ENCODE measurements at places on chromosomes 2 and 18.
A peak's percentile ranks its signal among the peaks of the same experiment; 100 is the strongest.

- DNase-seq: no peak
These were observed 126.9 kb upstream of the PIK3C3 start for GRCh38 chr18:41828137-41828536.

GRCh38 chr2:85130407-85130806 lies 2.8 kb upstream of the TCF7L1 start:
- no peak for DNase-seq

DNA sequence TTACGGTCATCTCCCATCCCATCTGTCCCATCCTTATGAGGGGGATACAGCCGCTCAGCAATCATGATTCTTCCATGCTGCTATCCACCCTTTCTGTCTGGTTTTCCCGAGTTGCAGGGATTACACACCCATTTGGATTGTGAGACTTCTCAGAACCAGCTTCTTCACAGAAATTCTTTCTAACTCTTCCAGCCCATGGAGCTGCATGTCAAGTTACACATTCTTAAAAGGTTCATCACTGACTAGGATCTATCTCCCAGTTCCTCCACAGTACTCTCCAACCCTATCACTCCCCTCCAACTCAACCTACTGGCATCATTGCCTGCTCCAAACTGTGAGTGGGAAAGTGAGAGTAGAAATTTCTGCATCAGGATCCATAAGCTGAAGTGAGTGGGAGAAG lies 558.2 kb upstream of the TNP1 start:
- DNase-seq: no peak

DNA sequence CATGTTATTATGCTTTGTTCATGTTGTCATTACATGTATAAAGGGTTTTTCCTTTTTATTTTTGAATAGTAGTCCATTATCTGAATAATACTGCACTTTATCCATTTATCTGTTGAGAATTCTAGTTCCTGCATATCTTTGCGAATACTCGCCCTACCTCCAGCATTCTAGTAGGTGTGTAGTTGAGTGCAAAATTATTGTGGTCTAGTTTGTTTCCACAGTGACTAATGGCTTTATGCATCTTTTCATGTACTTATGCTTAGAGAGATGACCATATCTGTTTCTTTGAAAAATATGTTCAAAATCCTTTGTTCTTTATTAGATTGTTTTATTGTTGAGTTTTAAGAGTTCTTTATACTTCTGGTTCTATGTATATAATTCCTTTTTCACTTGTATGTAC lies 48.8 kb downstream of the EIF5B start:
- DNase-seq: no peak

DNA sequence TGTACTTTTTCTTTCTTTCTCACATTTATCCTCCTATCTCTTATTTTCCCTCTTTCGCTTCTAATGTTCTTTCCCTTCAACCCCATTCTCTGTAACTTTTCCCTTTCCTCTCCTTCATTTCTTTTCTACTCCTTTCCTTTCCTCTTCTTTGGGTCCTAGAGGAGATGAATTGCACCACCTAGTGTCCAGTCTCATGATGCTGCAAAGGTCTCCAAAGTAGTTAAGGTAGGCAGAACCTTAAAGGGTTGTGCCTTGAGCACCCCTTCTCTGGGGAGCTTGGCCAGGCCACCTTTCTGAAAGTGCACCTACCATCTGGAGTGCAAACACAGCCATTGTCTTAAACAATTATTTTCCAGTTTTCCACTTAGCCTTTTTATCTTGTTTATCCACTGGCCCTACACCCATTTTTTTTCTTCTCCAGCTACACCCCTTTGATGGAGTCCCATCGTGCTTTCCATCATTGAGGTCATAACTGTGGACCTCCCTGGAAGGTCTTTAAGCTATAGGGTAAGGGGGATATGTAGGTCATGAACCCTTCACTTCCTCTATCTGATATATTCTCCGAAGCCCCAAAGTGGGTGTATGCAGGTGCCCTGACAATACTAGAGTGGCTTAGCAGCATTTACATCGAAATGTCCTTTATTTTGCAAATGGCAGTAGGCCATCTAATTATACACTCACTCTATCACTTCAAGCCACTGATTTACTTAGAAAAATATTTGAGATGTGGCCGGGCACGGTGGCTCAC lies 155.9 kb downstream of the ESCO1 start:
- no peak for DNase-seq

DNA sequence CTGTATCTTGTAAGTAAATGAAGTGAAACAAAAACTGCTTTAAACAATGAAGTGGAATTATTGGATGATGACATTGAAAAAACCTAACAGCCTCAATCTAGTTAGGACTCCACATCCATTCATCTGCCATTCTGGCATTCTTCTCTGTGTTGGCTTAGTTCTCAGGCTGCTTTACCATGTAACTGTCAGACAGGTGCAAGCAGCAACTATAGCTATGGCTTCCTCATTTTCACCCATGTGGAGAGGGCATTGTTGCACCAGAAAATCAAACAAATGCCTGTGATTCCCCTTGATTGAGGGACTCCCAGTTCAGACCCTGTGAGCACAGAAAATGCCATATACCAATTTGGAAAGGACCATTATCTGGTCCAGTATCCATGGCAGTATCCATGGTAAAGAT lies 129.5 kb upstream of the NYAP2 start:
- DNase-seq: no peak

- no peak for DNase-seq
These were observed 7.3 kb upstream of the FEZ2 start for GRCh38 chr2:36605273-36605672.

GRCh38 chr2:210503001-210503623 lies 26.6 kb upstream of the LANCL1 start:
- peak; percentile 7 for DNase-seq

- DNase-seq: no peak
These were observed 250.2 kb upstream of the RAB12 start for GRCh38 chr18:8359076-8359475.

GRCh38 chr2:12697617-12698016 lies 19.1 kb upstream of the TRIB2 start:
- DNase-seq: no peak

GRCh38 chr2:218806346-218806978 lies 24.5 kb downstream of the CYP27A1 start:
- no peak for DNase-seq

GRCh38 chr2:190210471-190210870 lies 109.2 kb downstream of the HIBCH start:
- DNase-seq: no peak

DNA sequence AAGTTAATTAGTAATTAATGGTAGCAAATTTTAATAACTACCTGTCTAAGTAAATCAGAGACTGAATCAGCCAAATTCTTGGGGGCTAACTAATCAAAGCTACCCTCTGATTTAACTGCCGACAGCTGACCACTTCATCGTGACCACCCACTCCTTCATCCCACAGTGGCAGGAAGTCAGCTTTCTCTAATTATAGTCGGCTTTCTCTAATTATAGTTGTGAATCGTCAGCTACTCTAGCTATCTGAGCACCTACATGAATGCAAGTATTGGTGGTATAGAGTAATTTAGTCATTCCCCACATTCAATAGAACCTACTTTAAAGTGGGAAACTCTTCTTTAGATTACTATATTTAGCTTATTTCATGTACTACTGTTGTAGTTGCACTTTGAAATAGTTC lies 185.5 kb downstream of the PTGR3 start:
- no peak for DNase-seq

- DNase-seq: peak; percentile 48
These were observed 75.3 kb downstream of the MBD2 start for GRCh38 chr18:54149078-54149697.

DNA sequence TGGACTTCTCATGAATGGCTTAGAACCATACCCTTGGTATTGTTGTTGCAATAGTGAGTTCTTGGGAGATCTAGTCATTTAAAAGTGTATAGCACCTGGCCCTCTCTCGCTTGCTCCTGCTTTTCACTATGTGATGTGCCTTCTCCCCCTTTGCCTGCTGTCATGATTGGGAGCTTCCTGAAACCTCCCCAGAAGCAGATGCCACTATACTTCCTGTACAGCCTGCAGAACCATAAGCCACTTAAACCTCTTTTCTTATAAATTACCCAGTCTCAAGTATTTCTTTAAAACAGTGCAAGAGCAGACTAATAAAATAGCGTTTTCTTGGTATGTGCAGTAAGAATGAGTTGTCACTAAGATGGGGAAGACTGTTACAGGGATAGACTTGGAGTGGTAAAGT lies 31.6 kb downstream of the BAZ2B start:
- DNase-seq: no peak

- no peak for DNase-seq
These were observed 22.2 kb upstream of the TTC39C start for GRCh38 chr18:23992089-23992940.

DNA sequence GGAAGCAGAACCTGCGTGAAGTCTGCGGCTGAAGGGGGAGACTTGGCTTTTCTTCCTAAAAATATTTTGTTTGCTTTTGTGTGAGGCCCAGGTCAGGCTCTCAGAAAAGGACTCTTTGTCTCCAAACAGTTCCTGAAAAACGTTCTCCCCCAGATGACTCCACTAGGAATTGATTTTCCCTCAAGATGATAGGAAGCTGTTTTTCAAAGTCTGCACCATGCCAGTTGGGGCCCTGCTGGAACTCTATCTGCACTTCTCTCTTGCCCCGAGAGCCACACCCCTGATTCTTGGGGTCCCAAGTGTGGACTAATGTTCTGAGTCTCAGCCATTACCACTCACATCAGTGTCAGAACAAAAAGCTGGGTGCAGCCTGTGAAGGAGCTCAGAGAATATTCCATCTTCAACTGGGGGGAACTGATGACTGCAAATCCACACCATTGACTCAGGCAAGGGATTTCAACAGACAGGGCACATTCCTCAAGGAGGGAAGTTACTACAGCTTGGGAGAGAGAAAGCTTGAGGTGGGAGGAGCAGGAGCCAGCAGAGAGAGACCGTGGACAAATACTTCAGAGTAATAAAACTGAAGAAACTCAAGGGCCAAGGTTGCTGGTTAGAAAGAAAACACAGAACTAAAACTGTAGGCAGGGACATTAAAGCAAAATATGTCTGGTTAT lies 768.3 kb downstream of the RNF144A start:
- DNase-seq: no peak

DNA sequence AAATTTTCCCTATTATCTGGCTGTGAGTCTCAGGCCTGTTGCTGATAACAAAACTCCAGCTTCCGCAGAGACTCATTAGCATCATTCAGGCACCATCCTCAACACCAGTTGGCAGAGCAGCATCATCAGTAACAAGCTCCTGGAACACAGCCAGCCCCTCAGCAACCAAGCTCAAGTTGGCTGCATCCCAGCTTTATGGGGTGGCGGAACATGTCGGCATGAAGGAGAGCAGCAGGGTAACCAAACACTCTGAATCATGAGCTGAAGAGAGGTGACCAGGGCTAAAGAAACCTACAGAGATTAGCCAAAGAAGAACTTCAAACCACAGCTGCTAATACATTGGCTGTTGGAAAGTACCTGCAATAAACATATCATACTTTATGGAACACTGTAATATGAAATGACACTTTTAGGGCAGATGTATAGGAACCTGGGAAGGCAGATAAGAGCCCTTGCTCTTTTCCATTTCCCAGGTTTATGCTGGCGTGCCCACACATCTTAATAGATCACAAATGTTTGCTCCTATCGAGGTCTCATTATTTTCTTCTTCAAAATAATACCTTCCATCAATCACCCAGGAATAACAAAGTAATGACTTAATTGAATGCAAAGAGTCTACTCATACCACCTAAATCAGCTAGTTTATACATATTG lies 63.8 kb downstream of the PDE11A start:
- no peak for DNase-seq

DNA sequence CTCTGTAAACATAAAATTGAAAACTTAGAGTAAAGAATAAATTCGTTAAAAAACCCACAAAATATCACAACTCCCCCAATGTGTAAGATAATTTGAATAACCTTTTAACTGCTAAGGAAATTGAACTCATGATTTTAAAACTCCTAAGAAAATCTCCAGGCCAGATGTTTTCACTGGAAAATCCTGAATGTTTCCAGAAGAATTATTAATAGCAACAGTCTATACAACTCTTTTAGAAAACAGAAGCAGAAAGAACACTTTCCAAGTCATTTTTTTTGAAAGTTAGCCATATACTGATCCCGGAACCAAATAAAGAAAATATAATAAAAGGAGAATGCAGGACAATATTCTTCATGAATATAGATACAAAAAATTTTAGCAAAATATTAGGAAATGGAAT lies 165.6 kb downstream of the ACOXL start:
- DNase-seq: no peak

- no peak for DNase-seq
These were observed 153.0 kb downstream of the NRP2 start for GRCh38 chr2:205835251-205835791.

DNA sequence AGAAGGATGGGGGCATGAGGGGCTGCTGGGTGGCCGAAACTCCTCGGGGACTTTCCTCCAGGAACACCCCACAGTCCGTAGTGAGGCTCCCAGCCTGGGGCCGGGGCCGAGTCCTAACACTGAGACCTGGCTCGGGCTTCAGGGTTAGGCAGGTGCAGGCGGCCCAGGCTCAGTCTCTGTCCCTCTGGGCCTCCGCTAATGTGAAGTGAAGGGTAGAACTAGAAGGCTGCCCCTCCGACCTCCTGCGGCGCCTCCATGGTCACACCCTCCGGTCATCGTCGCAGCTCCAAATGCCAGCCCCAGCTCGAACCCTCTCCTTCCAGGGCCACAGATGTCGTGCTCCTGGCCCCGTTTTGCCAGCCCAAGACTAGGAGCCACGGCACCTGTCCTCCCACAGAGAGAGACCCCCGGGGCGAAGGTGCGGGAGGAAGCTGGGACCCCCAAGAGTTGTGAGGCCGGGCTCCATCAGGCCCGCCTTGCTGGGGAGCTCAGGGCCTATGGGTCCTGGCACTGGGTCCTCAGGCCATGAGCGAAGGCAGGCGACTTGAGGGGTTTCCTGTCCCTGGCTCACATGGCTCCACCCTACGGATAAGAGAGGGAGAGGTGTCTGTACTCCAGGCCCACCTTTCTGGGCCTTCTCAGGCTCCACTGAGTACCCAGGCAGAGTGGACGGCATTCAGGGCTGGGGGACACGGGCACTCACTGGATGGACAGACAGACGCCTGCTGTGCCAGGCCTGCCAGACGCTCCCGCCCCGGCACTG lies 797 bp downstream of the ANO7 start:
- DNase-seq: no peak

- DNase-seq: no peak
These were observed 6.8 kb downstream of the SFT2D3 start for GRCh38 chr2:127707890-127708648.

GRCh38 chr18:60965856-60966255 lies 367.4 kb upstream of the CDH20 start:
- no peak for DNase-seq

- no peak for DNase-seq
These were observed 24.4 kb downstream of the MBP start for GRCh38 chr18:77108001-77108692.

GRCh38 chr18:28801876-28802275 lies 624.9 kb upstream of the CDH2 start:
- no peak for DNase-seq

GRCh38 chr2:41924709-41925408 lies 123.0 kb upstream of the PKDCC start:
- DNase-seq: no peak

GRCh38 chr18:59189746-59190145 lies 30.2 kb upstream of the GRP start:
- DNase-seq: no peak

DNA sequence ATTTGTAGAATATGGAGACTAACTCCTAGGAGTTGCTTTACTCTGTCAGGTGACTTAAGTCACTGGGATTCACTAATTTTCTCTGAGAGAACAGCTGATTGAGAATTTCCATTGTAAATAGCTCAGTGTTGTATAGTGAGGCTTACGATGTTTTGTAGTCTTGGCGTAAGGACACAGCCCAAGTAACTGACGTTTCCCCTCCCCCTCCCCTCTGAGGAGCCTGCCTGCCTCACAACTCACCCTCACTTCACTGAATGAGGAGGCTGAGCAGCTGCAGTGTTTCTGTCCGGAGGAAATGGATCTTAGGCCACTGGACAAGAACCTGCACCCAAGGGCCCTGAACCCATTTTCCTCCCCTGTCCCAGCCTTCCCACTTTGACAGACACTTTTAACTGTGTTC lies 264.6 kb downstream of the PHLPP1 start:
- no peak for DNase-seq
